ENCODE measurements at places on chromosomes 4 and X.

GRCh38 chr4:96170198-96170597 lies 330.3 kb downstream of the PDHA2 start:
- DNase-seq: no peak

GRCh38 chrX:153687121-153688039 lies at the start of gene SLC6A8:
TSS of gene SLC6A8 (plus strand) at chrX:153687926. CDS start at chrX:153688575, 649 bp downstream.
- DNase-seq: no peak

DNA sequence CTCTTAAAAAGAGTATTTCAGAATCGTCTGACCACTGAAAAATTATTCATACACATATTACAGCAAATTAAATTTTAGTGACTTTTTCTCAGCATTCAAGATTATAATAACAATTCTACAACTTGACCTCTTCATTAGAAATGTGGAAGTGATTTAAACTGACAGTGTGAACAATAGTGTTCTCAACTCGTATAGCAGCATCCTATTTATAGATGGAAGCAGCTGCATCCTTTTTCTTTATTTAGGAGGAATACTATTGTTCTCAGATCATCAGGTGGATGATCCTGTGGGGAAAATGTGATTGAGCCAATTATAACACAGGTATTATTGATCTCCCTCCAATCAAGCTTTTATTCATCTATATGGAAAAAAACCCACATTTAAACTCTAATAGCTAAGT lies 56.7 kb downstream of the RAPGEF2 start:
- no peak for DNase-seq

- no peak for DNase-seq
Observed at GRCh38 chrX:48960291-48960690, 2.9 kb upstream of the OTUD5 start.

GRCh38 chr4:78951862-78952472 lies 12.7 kb upstream of the PAQR3 start:
- DNase-seq: no peak

GRCh38 chr4:113116414-113117357 lies 67.2 kb downstream of the ANK2 start:
- DNase-seq: no peak

DNA sequence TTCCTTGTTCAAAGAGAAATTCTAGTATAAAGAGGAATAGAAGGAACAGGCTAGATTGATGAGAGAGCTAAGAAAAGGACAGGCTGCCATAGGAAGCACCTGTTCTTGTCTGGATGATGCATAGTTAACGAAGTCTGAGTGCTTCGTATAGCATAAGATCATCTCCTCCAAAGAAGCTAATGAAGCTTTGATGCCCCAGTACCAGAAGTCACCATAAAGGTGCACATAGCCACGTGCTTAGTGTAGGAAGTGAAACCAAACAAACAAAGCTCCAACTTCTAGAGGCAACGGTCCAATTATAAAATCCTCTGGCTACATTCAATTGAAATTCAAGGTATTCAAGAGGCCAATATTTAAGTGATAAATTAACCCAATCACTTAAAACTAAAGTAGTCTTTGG lies 31.0 kb downstream of the AFAP1 start:
- DNase-seq: no peak

DNA sequence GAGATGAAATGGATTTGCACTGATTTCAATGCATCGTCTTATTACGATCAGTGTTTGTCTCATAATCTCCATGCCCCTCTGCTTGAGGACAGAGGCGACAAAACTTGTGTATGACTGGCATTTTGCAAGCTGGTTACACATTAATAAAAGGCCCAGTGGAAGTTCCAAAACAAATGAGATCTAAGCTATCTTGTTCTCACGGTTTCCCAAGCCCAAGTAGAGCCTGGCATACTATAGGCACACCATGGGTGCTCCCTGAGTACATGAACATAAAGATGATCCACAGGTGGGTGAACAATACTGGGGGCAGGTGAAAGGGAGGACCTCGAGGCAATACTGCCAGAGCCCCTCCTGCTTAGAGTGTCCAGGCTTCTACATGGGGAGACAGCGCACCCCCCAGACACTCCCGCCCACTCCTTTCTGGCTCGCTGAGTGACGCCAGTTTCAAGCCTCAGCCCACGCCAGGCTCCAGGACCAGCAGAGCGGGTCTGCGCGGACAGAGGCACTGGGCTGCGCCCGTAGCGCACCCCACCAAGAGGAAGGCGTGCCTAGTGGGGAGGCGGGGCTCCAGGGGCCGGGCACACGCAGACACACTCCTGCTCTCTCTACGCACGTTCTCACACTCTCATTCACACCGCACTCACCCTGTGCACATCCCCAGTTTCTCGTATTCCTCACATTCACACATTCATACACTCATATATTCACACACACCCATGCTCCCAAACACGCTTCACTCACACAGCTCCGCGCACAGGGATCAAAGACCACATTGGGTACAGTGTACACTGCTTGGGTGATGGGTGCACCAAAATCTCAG lies 8.9 kb upstream of the GSX2 start:
- no peak for DNase-seq

GRCh38 chr4:70399319-70399718 lies 1.6 kb downstream of the OPRPN start:
- DNase-seq: no peak

- peak; percentile 56 for DNase-seq
Observed at GRCh38 chrX:1468250-1468772, 15.6 kb upstream of the ASMTL start.

GRCh38 chrX:118755633-118756032 lies 28.2 kb downstream of the IL13RA1 start:
- DNase-seq: no peak

DNA sequence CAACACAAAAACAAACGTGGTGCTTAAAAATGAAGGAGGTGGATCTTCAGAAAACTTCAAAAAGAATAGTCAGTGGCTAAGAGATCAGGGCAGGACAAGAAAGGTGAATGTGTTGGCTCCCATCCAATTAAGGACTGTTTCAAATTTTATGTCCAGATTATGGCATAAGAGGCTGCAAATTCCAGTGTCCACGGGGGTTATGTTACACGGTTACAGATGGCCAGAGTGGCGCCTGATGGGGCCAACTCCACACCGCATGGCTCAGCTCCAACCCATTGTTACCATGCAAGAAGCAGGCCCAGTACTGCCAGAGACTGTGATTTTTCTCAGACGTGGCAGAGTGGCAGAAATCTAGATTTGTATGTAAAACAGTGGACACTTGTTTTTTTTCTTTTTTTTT lies 168.4 kb upstream of the TENM3 start:
- no peak for DNase-seq

DNA sequence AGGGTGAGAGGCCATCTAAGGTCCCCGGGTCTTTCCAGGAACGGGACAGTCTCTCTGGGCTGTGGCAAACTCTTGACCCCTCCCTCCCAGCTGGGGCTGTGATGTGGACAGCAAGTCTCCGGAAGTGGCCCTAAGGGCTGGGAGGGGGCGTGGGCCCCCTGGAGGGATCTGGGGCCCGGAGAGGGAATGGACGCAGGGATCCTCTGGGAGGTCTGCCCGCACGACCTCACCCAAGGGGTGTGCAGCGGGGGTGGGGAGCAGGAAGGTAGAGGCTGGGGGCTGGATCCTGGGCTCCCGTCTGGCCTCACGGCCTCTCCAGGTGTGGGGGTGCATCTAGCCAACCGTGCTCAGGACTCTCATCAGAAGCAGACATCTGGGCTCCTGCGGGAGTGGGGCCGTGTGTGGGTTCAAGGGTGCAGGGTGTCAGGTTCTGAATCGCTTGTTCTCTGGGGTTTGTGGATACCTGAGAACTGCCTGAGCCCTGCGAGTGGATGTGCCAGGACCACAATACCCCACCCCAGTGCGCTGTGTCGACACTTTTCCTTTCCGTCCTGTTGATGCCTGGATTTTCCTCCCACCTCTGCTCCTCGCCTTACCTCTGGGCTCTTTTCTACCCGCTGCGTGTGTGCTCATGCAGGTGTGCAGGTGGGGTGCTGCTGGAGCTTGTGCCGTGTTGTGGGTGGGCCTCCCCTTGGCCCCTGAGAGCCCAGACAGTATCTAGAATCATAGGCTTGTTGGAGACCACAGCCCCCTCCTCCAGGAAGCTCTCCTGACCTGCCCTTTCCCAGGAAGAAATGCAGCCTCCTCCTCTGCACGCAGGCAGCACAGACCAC lies 915 bp downstream of the CPZ start:
- no peak for DNase-seq

DNA sequence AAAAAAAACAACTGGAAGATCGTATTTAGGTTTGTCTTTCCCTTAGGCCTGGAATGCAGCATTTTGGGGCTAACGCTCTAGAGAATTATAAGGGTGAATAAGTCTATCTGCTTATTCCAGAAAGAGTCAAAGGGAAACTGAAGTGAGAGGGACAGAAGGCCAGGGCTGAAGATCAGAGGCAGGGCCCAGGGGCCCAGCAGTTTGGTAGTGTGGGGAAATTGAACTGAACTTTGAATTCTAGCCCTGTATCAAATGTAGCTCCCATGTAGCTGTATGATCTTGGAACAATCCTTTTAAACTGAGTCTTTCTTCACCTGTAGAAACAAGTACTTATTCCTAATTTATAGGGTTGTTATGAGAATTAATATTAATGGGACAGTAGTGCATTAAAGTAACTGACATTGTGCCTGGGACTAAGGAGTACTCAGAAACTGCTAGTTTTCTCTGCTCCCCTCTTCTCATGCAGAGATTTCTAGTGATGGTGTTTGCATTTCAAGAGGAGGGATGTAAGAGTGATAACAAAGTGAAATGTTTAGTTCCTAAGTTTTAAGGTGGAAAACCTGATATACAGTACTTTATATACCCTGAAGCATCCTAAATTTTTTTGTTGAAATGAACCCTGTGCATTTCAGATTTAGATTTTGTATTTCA lies 30.4 kb downstream of the STOX2 start:
- DNase-seq: no peak

DNA sequence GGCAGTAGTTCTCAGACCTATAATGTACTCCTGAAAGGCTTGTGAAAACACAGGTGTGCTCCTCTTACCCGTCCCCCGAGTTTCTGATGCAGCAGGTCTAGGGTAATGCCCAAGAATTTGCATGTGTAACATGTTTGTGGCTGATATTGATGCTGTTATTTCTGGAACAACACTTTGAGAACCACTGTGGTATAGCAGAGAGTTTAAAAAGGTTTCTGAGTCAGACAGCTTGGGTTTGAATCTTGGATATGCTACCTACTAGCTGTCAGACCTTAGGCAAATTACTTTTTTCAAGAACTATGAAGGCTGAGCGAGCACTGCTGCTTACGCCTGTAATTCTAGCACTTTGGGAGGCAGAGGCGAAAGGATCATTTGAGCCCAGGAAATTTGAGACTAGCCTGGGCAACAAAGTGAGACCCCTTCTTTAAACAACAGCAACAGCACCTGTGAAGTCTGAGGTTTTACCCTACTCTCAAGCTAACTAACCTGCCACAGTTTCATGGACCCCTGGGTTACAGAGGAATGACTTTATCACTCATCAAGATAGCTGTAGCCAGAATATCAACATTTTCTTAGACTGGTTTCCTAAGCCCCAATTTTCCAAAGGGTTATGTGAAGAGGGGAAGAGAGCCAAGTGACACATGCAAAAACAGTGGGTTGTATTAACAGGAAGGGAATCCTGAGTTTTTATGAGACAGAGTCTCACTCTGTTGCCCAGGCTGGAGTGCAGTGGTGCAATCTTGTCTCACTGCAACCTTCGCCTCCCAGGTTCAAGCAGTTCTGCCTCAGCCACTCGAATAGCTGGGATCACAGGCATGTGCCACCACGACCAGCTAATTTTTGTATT lies 5.1 kb downstream of the AFF1 start:
- no peak for DNase-seq

GRCh38 chr4:2914256-2915126 lies 48.7 kb downstream of the NOP14 start:
- no peak for DNase-seq

DNA sequence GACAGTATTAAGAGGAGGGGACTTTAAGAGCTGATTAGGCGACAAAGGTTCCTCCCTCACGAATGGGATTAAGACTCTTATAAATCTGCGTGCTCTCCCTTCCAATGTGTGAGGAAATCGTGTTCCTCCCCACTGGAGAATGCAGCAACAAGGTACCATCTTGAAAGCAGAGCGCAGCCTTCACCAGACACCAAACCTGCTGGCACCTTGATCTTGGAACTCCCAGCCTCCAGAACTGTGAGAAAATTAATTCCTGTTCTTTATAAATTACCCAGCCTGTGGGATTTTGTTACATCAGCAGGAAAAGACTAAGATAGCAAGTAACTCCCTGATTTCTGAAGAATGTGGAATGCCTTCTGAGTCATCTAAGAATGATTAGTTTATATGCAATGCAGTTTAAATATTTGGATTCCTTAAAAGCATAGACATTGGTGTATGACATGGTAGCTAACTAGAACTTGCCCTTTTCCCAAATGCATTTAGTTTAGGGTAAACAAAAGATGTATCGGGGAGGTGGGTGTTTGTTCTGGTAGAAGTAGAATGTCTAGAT lies 86.1 kb downstream of the USP46 start:
- no peak for DNase-seq

- no peak for DNase-seq
Observed at GRCh38 chr4:138014590-138015288, 227.4 kb downstream of the SLC7A11 start.

DNA sequence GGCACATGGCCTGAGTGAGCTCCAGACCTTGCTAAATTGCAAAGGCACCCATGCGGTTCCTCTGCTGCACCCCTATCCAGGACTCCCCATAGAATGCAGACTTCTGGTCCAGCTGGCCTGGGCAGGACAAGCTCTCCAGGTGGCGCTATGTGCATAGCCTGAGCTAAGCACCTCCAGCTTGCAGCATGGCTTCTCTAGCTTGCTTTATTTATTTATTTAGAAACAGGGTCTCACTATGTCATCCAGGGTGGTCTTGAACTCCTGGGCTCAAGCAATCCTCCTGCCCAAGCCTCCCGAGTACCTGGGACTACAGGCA lies 5.5 kb upstream of the WFS1 start:
- no peak for DNase-seq

- no peak for DNase-seq
Observed at GRCh38 chr4:157992038-157992705, 180.7 kb downstream of the GASK1B start.

DNA sequence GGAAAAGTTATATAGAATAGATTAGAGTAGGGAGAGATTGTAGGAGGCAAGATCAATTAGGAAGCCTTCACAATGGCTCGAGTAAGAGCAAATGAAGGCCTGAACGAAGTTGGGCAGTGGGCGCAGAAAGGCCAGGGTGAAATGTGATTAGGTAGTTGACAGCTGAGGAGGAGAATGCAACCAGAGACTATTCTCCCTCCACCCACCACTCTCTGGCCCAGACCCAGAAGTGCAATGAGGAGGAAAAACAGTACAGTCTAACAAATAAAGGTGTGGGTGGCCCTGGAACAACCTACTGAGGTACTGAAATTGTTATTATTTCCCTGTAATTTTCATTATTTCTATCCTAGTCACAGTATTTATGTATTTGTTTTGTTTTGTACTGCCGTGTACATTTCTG lies 176.7 kb downstream of the SLC39A8 start:
- DNase-seq: no peak

GRCh38 chr4:151420250-151420807 lies 11.4 kb downstream of the FHIP1A start:
- no peak for DNase-seq

- no peak for DNase-seq
Observed at GRCh38 chr4:100929135-100929534, 411.3 kb upstream of the EMCN start.

DNA sequence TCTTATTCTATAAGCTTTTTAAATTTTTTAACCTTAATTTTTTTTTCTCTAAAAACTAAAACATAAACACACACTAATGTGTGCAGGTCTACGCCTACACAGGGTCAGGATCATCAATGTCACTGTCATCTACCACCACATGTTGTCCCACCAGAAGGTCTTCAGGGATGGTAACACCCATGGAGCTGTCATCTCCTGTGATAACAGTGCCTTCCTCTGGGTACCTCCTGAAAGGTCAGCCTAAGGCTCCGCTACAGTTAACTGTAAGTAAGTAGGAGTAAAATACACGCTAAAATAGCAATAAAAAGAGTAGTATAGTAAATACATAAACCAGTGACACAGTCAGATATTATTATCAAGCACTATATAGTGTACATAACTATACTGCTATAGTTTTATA lies 45.9 kb upstream of the GPRIN3 start:
- no peak for DNase-seq

All from stimulated activated CD4-positive, alpha-beta T cell treated with anti-CD3 and anti-CD28 coated beads, Interleukin-1b, Interleukin-23, amount 100 ng/mL, for 1 hour (primary cell).